ENCODE measurements at places on chromosomes 3 and 15.

GRCh38 chr15:73633991-73634495, 854 bp upstream of the NPTN start:
- DNase-seq: no peak

DNA sequence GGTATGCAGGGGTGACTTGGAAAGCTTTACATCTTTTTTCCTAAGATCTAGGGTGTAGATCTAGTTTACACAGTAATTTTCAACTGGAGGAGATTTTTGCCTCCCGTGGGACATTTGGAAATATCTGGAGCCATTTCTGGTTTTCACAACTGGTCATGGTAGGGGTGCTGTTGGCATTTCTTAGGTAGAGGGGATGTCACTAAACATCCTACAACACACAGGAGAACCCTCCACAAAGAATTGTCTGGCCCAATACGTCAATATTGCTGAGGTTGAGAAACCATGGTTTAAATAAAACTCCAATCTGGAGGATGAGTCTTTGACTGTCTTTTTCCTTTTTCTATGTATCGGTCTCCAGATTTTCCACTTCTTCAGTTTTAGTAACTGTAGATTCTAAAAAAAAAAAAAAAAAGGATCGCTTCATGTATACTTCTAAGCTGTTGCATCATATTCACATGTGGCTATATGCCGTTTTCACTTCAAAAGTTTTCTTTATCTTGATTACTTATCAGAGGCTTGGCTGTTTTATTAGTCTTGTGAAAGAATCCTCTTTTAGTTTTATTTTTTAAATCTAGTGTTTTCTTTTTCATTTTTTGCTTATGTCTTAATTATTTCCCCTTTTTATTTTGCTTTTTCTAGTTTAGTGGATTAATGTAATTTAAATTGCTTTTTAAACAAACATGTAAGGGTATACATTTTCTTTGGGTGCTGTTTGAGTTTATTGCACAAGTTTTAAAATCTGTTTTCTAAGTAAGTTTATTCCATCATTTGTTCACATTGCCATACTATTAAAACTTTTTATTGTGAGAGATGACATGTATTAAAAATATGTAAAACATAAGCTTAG, 21.2 kb downstream of the UBE2Q2 start:
- DNase-seq: no peak

DNA sequence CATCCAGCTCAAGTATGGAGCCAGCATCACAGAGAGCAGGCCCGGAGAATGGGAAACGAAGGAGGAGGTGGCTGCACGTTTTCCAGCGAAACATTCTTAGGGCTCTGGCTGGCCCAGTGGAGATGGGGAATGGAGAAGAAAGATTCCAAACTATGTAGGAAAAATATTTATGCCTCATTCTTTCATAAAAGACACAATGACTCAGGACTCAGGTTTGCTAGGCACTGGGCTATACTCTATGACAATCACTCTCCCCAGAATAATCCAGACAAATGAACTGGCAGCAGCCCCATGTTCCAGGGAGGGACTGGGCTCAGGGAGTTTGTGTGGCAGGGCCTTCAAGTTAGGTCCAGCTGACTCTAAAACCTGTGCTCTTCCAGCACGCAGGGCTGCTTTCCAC, 110.8 kb upstream of the RAD18 start:
- no peak for DNase-seq

- DNase-seq: no peak
Measured at GRCh38 chr3:27095553-27096222, 273.5 kb downstream of the NEK10 start.

DNA sequence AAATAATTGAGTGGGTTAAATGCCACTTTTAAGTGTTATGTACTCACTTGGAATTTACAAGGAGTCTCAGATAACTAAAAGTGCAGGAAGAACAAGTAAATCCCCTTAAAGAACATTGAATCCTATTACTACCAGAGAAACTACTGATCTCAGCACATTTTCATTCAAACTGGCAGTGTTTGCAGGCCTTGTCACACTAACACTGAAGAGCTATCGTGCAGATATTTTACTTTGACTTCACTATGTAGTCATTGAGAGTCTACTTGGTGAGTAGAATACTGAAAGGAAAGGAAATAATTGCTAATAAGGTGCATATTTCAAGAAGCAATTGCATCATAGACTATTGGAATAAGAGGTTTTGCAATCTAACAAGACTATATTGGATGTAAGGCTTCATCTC, 721.4 kb upstream of the CBLB start:
- no peak for DNase-seq

DNA sequence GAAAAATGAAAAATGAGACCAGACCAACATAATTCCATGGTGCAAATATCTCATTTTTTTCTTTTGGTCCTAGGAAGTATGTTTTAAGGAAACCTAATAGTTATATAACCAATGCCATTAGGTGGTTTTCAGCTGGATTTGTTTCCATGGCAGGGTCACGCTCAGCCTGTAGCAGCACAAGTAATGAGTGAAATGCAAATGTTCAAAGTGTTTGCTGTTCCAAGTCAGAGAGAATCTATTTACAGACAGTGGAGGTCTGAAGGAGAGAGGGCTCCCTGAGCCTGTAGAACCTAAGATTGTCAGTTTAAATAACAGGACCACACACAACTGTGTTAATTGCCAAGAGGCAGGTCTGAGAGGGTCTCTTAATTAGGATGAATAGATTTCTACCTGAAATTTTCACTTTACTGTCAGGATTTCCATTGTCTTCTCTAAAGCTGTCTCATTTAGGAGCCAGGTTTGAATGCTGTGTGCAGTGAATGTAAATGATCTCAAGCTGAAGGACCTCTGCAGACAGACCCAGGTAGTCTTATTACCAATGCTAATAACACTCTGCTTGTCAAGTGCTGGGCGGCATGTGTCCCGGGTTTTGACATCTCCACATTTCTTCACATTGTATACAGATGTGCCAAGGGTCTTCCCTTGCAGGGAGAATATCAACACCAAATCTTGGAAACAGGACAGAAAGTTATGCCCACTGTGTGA, 317.3 kb upstream of the NECTIN3 start:
- DNase-seq: no peak

GRCh38 chr15:99504071-99504822, 61.5 kb upstream of the MEF2A start:
- peak; percentile 82 for DNase-seq

GRCh38 chr3:52202384-52203077, 4.6 kb downstream of the ALAS1 start:
- DNase-seq: no peak

DNA sequence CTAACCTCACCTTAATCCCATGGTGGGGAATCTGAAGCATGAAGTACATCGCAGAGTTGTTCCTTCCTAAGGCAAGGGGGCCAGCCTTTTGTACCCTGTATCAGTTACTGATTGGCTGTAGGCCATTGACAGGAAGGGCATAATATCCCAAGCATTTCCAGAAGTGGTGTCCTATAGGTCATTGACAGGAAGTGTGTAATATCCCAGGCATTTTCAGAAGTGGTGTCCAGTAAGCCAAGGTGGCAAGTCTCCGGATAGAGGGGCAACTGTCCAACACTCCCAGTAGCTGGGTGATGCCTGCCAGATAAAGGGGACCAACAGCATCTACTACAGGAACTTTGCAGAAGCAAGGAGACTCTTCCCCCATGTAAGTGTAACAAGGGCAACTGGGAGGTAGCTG, 52.1 kb upstream of the MYRIP start:
- no peak for DNase-seq

GRCh38 chr3:177981576-177981975, 554.7 kb upstream of the KCNMB2 start:
- DNase-seq: no peak

DNA sequence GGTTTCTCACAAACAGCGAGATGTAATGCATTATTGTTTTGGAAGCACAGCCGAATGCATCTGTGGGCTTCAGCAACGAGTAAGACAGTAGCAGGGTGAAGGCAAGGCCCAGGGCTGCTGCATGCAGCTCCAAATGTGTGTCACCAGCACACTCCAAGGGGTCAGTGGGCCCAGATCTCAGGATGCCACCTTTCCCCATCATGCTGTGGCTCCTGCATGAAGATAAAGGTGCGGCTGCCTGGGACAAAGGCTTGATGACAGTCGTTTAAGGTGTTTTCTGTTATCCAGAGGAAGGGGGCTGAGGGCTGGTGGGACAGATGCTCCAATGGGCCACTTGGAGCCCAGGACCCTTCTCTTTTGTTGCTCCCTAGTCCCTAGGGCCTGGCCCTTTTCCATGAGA, 13.2 kb downstream of the C3orf22 start:
- no peak for DNase-seq

DNA sequence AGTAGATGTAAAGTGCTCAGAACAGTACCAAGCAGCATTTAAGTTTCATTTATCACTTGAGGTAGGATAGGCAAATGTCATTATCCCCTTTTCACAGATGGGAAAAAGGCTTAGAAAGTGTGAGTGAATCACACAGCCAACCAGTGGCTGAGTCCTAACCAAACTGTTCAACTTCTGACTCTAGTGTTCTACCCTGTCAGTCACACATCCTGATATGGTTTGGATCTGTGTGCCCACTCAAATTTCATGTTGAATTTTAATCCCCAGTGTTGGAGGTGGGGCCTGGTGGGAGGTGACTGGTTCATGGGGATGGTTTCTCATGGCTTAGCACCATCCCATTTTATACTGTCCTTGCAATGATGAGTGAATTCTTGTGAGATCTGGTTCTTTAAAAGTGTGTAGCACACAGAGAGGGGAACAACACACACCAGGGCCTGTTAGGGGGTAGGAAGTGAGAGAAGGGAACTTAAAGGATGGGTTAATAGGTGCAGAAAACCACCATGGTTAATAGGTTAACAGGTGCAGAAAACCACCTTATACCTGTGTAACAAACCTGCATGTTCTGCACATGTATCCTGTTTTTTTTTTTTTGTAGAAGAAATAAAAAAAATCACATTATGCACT, 304.7 kb downstream of the SUCLG2 start:
- DNase-seq: peak; percentile 73

- no peak for DNase-seq
Measured at GRCh38 chr3:141388395-141388794, 20.1 kb downstream of the ZBTB38 start.

DNA sequence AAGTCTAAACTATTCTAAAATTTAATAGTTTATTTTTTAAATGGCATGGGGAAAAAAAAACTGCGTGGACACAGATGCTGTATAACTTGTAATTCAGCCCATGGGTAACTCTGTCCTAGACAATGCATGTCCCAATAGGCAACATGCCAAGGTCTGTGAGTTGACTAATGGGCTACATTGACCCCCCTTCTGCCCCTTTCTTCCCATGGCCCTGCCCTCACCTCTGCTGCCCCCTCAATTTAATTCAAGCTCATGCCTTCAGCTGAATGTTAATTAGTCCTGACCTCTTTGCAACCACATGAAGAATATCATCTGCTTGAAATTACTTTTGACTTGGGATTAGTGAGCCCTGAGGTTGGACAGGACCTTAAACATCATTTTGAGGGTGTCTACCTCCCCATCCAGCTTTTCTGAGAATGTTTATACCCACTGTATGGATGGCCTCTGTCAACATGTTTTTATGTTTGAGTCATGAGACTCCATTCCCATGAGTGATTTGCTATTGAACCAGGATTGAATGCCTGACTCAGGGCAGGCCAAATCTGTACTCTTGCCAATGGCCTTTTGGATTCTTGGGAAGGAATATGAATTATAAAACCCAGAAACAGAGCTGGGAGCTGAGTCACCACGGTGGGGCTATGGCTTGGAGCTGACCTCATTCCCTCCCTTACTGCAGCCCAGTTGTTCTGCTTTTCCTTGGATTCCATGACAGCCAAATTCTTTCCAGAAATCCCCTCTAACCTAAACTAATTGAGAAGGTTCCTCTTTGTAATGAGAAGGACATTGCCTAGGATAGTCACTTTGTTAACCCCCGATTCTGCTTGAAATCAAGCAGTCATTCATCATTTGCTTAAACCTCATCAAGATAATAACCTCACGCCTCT, 33.5 kb upstream of the PDE8A start:
- DNase-seq: no peak

GRCh38 chr3:149575213-149575960, 82.4 kb downstream of the WWTR1 start:
- DNase-seq: no peak

All from activated CD4-positive, alpha-beta T cell treated with anti-CD3 and anti-CD28 coated beads, Interleukin-2, amount 50 U/mL, for 16 hours (primary cell).